ENCODE measurements at places on chromosomes 7 and 10.

- no peak for DNase-seq
These were observed 875.8 kb upstream of the KCND2 start for GRCh38 chr7:119397156-119397555.

GRCh38 chr7:74379938-74380337, 73.8 kb upstream of the GTF2IRD1 start:
- no peak for DNase-seq

- DNase-seq, result no peak
These were observed 14.2 kb upstream of the PFKP start for GRCh38 chr10:3053155-3053554.

DNA sequence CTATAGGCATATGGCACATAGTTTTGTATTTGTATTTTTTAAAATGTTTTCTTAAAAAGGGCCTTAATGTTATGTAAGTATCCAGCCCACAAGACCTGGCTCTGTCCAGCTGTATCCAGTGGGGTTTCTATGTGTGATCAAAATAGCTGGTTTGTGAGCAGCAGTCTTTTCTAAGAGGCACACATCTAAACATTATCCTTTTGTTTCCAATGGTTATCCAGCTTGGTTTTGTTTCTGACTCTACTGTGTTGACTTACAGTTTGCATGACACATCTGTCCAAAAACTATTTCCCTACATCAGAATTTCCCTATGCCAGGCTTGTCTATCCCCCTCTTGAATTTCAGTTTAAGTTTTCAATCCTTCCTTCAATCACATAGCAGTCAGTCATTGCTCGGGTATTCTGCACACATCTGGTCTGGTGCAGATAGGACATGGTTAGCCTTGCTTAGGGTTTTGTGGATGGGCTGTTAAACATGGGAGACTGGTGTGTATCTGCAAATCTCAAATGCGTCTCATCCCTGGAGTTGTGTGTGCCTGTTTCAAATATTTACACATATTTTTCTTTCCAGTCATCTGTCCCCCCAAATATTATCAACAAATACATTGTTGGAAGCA, 104.2 kb downstream of the SAMD9 start:
- no peak for DNase-seq

GRCh38 chr10:132224343-132225072, 37.8 kb downstream of the DPYSL4 start:
- no peak for DNase-seq

- no peak for DNase-seq
These were observed 8.4 kb downstream of the EIF4EBP2 start for GRCh38 chr10:70412356-70412755.

GRCh38 chr10:25682203-25682851, 251.7 kb upstream of the MYO3A start:
- DNase-seq, result no peak

- no peak for DNase-seq
These were observed 259.0 kb downstream of the WDR37 start for GRCh38 chr10:1315178-1315577.

GRCh38 chr7:1596181-1597043, 26.6 kb upstream of the PSMG3 start:
- no peak for DNase-seq

DNA sequence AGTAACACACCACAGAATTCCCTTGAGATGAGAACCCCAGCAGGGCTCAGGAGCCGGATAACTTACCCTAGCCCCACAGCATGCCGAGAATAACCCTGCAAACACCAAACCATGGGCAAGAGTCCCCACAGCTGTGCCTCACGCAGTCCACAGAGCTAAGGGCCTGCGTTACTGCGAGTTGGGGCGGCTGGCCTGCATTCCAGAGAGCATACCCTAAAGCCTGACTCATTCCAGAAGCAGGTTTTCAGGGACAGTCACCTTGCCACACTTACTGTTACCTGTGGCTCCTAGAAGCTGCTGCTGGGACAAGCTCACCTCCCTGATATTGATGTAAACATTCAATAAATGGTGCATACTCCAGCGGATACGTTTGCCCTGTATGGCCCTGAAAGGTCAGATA, 18.6 kb downstream of the FGFR2 start:
- no peak for DNase-seq

Data from CD4-positive, alpha-beta T cell treated with Interleukin-4 for 4 hours (primary cell).